ENCODE measurements at places on chromosomes 1 and 21. TPM values are rescaled to one million over a fixed set of nuclear protein-coding genes. Genes with fewer than 3 reads are reported as not detected.

Gene OR6N1
- total RNA-seq: not detected

Gene AMY2A
- not detected for total RNA-seq

Gene NBPF8
- total RNA-seq: 12.1 TPM

Gene FNDC7
- not detected for total RNA-seq

- peak; percentile 4 for DNase-seq
Observed at GRCh38 chr1:2543543-2544092, 12.6 kb upstream of the TNFRSF14 start.

GRCh38 chr1:171793636-171794035 is 12.2 kb downstream of the METTL13 start:
- DNase-seq: no peak

DNA sequence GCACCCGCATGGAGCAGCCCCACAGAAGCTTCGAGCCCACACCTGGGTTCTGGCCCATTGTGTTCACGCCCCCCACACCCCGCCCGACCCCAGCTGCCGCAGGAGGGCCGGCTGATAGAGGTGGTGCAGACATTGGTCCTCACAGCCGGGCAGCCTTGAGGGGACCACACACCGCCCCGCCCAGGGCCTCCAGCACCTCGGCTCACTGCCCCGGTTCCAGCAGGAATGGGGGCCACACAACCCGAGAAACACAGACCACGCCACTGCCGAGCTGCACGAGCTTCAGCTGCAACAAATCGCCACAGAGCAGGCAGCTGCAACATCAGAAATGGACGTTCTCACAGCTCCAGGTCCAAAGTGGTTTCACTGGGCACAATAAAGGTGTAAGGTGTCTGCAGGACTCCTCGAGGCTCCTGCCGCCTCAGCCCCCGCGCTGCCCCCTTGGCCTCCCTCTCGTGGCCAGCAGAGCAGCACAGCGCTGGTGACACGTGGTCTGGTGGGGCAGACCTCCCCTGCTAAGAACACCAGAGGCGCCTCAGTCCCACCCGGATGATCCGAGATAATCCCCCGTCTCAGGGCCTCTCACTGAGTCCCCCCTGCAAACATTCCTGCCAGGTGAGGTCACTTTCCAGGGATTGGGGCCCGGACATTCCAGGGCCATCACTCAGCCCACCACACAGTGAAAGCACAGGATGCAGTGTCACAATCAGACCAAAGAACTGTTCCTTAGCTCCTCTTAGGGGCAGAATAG is 62.3 kb upstream of the ADARB1 start:
- peak; percentile 85 for DNase-seq

- DNase-seq: peak; percentile 35
Observed at GRCh38 chr1:182299728-182300616, 91.6 kb downstream of the GLUL start.

GRCh38 chr1:165068741-165069140 is 287.8 kb downstream of the LMX1A start:
- DNase-seq: no peak

- no peak for DNase-seq
Observed at GRCh38 chr1:226597616-226598454, 49.3 kb downstream of the STUM start.

GRCh38 chr1:40344597-40344996 is 27.5 kb upstream of the COL9A2 start:
- DNase-seq: peak; percentile 49

- no peak for DNase-seq
Observed at GRCh38 chr21:25314247-25314646, 293.0 kb downstream of the MRPL39 start.
